Right renal pelvis (tissue), 4 donors: ENCODE measurements at places on chromosomes 1 and 21. TPM values are rescaled to one million over a fixed set of nuclear protein-coding genes. Genes with fewer than 3 reads are reported as not detected.

Gene CDCA8
- 17.6 TPM for polyA plus RNA-seq

- no peak for DNase-seq
These were observed 353.9 kb upstream of the C1orf174 start for GRCh38 chr1:4253935-4254334.

Gene PCP4
- polyA plus RNA-seq: 11.9 TPM

DNA sequence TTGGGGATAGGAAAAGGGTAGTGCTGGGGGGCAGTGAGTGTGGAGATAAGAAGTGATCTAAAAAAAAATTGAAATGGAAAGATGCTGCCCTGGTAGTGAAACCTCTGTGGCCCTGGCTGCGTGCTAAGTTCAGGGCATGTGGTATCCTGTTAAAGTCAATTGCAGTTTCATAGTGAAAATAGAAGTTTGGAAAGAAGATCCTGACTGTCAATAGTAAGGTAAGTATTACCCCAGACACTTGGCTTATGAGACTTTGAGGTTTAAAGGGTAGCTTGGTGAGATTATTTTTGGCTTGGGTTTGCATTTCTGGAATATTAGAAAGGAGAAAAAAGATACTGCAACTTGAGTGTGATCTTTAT is 6.8 kb downstream of the ARID1A start:
- no peak for DNase-seq

DNA sequence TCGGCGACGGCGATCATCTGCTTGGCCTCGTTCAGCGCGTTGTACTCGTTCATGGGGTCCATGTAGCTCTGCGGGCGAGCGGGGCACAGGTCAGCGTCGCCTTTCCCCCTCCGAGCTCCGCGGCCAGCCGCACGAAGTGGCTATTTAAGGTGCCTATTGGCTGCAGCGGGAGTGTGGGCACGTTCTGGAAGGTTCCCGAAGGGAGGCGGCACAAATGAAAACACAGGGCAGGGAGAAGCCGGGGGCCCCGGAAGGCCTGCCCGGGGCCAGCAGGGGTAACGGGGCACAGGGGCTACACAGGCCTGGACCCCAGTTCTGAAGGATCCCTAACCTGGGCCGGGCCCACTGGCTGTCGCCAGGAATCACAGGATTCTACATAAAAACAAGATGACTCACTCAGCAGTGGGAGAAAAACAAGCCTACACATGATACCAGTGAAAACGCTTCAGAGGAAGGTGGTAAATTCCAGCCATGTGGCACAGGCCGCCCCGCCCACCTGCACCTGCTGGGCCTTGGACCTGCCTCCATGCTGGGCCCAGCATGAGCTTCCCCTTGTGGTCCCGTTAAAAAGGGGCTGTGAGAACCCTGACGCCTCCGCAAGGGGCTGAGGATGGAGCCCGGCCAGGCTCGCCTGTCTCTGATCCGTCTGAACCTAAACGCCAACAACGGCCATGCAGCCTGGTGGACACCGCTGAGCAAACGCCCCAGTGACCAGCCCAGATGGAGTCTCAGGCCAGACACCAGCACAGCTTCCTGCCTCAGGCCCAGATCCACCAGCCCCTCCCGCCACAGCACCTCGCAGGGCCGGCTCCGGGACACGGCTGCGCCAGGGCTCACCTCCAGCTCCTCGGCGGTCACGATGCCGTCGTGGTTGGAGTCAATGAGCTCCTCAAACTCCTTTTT is 3.9 kb upstream of the TNFRSF4 start:
- DNase-seq: no peak
